ENCODE measurements at places on chromosomes 11 and 22.

- no peak for DNase-seq
These were observed 36.5 kb downstream of the TOM1 start for GRCh38 chr22:35335936-35336781.

- DNase-seq = no peak
These were observed 192.8 kb upstream of the B3GAT1 start for GRCh38 chr11:134604886-134605285.

- DNase-seq = no peak
These were observed 21.6 kb downstream of the OR9G1 start for GRCh38 chr11:56720513-56720912.

DNA sequence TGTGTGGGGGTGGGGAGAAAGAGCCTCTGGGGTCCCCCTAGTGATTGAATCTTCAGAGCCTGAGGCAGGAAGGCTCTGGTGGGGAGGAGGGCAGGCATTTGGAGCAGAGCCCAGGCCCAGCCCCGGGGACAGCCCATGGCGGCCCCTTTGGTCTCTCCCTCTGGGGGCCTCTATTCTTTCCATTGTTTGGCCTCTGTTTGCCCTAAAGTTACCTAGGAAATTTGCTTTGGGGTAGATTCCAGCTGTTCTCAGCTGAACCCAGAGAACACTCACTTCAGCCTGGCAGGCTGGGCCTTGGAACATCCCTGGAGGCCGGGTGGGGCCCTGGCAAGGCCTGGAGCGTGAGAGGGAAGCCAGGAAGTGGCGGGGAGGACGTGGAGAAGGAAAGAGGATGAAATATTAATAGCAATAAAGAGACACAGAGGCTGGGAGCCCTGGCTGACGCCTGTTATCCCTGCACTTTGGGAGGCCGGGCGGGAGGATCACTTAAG lies 22.9 kb upstream of the A4GALT start:
- DNase-seq = no peak

DNA sequence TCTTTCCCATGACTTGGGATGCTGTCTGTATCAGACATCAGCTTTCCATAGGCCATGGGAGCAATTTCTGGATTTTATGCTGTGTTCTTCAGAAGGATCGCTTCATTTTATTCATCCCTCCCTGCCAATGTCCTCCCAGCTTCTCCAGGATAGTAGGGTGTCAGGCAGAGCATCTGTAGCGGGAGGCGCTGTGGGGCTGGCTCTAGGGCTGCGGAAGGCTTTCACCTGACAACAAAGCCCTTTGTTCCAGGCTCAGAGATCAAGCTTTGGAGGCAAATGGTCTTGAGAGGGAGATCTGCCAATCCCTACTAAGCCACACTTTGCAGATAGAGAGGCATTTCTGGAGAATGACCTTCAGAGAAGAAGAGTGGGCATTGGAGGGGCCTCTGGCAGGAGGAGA lies 29.5 kb upstream of the FTH1 start:
- DNase-seq = no peak

DNA sequence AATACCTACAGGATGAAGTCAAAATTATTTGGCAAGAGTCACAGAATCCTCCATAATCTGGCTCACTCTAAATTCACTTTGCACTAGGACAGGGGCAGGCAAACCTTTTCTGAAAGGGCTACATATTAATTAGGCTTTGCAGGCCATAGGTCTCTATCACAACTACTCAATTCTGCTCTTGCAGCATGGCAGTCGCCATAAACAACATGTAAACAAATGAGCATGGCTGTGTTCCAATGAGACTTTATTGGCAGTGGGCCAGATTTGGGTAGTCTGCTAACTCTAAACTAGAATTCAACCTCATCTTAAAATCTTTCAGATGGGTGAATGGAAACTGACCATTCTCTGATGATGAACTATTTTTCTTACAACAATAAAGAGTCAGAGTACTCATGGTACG lies 5.8 kb downstream of the THRSP start:
- DNase-seq = no peak

GRCh38 chr11:36034551-36035331 lies 90.9 kb downstream of the LDLRAD3 start:
- DNase-seq = no peak

- DNase-seq = no peak
These were observed 52.8 kb downstream of the WNT11 start for GRCh38 chr11:76153571-76153923.

DNA sequence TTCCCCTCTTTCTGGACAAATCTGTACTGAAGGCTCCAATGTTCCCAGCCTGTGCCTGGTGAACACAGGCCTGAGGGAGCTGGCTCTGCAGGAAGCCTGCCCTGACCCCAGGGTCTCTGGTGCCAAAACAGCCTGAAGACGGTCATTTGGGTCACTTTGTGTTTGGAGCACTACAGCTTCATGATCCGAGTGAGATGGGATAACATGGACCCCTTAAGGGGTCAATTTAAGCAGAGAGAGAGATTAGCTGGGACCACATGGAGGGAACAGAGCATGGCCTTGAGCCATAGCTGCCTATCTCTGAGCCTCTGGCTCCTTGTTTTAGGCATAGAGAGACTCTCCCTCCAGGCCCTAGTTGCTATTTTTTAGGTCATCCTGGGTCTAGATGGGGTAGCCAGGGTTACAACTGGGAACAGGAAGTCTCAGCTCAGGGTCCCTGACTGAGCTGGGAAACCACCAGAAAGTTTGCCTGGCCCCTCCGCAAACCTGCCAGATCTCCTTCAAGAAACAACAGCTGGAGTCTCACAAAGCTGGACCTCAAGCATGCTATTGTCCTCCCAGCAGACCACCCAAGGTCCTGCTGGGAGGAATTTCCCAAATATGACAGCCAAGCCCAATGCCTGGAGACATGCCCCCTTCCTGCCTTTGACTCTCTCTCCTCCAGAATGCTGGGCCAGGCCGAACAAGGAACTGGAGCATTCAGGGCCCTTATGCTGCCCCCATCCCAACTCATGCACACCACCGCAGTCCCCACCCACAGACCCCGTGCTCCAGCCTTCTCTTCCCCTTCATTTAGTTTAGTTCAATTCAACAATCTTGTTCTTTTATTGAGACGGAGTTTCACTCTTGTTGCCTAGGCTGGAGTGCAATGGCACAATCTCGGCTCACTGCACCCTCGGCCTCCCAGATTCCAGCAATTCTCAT lies 4.0 kb downstream of the SLCO2B1 start:
- DNase-seq = no peak

DNA sequence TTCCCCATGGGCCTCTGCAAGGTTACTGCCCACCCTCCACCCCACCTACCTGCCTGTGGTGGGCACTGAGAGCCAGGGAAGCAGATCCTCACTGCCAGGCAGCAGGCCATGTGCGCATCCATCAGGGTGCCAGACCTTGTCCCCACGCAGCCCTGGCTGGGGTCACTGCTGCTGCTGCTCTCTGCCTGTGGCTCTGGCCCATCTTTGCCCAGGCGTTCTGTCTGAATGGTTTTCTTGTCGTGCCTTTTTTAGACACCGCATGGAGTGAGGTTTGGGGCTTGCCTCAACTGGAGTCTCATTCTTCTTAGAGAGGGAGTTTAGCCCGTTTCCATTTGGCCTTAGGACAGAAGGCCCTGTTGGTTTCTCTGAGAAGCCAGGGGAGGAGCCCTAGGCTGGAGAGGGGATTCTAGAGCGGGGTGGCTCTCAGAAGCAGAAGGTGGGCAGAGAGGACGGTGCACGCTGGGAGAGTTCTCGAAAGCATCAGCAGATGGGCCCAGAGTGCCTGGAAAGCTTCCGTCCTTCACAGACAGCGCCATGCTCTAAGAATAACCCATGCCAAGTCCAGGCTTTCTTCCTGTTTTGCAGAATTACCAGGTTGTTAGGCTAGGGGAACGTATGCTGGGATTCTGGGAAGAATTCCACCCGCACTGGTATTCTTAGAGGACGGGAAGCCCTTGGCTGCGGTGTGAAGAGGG lies 8.1 kb downstream of the TANGO2 start:
- DNase-seq = no peak

- no peak for DNase-seq
These were observed 400.5 kb downstream of the TENM4 start for GRCh38 chr11:79040348-79040747.

DNA sequence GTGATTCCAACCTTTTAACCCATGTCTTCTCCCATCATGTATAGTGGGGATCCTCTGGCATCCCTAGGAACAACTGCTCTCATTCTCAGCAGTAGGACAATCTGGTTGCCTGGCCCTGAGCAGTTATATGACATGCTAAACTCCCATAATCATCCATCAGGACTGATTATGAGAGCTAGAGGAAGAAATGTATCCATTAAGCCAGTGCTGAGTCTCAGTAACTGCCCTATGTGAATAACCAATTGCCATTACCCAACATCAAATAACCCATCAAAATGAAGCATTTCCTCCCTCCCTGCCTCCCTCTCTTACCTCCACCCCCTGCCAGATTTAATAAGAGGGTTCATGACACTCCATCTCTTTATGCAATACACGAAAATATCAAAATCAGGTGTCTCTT lies 277.6 kb downstream of the NXPE2 start:
- DNase-seq = no peak

GRCh38 chr22:19810381-19811201 lies 44.1 kb downstream of the GNB1L start:
- DNase-seq = no peak

GRCh38 chr22:22593964-22594656 lies 35.0 kb upstream of the PRAME start:
- peak; percentile 52 for DNase-seq
